ENCODE measurements at places on chromosomes 2 and 18. TPM values are rescaled to one million over a fixed set of nuclear protein-coding genes. Genes with fewer than 3 reads are reported as not detected.

Gene MRO
- total RNA-seq: 1.1 TPM

DNA sequence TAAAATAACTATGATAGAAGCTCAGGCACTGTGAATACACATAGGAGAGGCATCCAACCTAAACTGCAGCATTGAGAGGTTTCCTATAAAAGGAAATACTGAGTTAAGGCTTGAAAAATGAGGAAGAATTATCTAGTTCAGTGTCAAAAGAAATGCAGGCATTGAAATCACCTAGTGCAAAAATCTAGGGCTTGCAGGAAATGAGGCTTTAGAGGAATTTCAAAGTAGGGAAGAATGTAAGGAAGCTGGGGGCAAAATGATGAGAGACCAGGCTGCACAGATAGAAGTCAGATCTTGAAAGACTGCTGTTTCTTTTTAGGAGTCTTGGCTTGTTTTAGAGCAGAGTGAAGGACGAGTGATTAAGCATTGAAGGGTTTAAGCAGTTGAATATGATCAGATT is 28.1 kb upstream of the SCYGR2 start:
- DNase-seq: no peak
- H3K27ac ChIP-seq: peak overlapping the region; percentile 20
- no peaks in the 10 kb centered on the region for H3K27me3 ChIP-seq

- H3K27ac ChIP-seq: peak overlapping the region; percentile 93
- H3K36me3 ChIP-seq: peaks cover 30% of the 10 kb centered on the region
- peaks cover 46% of the 10 kb centered on the region for H3K4me1 ChIP-seq
- H3K27me3 ChIP-seq: no peaks in the 10 kb centered on the region
Measured at GRCh38 chr2:171788316-171788993, 101.2 kb downstream of the DYNC1I2 start.

GRCh38 chr18:80225685-80226084 is 21.6 kb downstream of the PARD6G start:
- peaks cover 16% of the 10 kb centered on the region for H3K4me1 ChIP-seq
- no peak overlapping the region for H3K27ac ChIP-seq
- no peak for DNase-seq
- H3K36me3 ChIP-seq: no peaks in the 10 kb centered on the region

Gene CRACDL
- 0.72 TPM for total RNA-seq

- H3K36me3 ChIP-seq: no peaks in the 10 kb centered on the region
- no peak for DNase-seq
Measured at GRCh38 chr2:179272406-179273192, 8.0 kb upstream of the SESTD1 start.

Gene CKAP2L
- 25.6 TPM for total RNA-seq

DNA sequence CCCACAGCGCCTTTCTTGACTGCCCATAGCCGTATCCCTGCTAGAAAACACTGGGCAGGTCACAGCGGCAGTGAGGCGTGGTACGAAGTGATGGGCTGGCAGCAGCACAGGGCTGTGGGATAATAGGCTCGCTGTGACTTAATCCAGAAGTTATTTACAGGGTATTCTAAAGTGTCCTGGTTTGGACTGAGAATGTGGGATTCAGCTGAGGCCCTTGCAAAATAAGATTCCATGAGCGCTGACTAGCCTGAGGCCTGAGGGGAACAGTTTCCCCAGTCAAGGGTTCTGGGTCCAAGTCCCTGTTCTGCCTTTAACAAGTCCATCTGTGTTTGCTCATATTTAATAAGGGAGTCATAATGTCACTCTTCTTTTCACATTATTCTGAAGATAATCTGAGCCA is 34.6 kb downstream of the SETBP1 start:
- H3K4me3 ChIP-seq: no peak overlapping the region
- H3K27ac ChIP-seq: no peak overlapping the region
- peaks cover 11% of the 10 kb centered on the region for H3K36me3 ChIP-seq
- peaks cover 39% of the 10 kb centered on the region for H3K4me1 ChIP-seq
- H3K27me3 ChIP-seq: no peaks in the 10 kb centered on the region
- DNase-seq: no peak

GRCh38 chr2:203669820-203670219 is 36.6 kb upstream of the CD28 start:
- H3K27ac ChIP-seq: no peak overlapping the region
- DNase-seq: no peak
- H3K36me3 ChIP-seq: peaks cover 5% of the 10 kb centered on the region
- no peaks in the 10 kb centered on the region for H3K27me3 ChIP-seq

Data from WTC11 (cell line).